ENCODE measurements at places on chromosomes 12 and 14.

- DNase-seq, result no peak
Measured at GRCh38 chr12:50639721-50640120, 124.2 kb upstream of the ATF1 start.

DNA sequence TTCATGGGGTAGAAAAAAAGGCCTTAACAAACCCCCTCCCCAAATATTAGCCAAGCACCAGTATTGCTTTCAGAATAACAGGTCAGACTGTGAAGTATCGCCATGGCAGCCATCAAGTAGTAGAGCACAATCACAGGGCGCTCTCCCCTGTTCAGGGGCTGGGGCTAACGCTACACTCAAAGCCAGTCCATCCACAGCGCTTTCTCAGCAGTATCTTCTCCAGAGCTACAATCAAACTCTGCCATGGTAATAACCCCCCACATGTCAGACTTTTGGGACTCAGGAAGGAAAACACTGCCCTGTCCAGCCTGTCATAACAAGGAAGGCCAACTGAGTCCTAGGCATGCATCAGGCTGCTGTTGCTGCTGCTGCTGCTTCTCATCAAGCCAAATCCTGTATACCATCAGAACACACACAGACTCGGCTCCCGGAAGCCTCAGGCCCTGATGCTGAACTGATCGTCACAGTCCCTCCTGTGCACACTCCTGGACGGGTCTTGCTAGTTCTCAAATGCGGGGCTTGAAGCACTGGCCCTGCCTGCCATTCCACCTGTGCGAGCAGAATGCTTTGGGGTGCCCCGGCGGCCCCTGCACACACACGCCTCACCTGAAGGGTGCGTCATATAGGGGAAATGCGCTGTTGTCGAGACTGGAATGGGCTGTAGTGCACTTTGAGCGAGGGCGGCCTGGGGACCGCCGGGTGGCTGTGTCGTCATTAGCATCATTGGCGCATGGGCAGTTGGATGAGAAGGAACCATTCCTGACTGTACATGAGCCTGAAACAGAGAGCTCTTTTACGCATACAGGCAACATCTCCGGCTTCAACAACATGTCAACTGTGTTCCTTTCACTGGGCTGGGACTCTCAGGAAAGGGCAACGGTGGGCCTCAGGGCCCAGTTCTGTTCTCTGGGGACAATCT lies 47.6 kb downstream of the SH2B3 start:
- DNase-seq, result no peak

- no peak for DNase-seq
Measured at GRCh38 chr12:124513297-124513867, 54.0 kb downstream of the NCOR2 start.

DNA sequence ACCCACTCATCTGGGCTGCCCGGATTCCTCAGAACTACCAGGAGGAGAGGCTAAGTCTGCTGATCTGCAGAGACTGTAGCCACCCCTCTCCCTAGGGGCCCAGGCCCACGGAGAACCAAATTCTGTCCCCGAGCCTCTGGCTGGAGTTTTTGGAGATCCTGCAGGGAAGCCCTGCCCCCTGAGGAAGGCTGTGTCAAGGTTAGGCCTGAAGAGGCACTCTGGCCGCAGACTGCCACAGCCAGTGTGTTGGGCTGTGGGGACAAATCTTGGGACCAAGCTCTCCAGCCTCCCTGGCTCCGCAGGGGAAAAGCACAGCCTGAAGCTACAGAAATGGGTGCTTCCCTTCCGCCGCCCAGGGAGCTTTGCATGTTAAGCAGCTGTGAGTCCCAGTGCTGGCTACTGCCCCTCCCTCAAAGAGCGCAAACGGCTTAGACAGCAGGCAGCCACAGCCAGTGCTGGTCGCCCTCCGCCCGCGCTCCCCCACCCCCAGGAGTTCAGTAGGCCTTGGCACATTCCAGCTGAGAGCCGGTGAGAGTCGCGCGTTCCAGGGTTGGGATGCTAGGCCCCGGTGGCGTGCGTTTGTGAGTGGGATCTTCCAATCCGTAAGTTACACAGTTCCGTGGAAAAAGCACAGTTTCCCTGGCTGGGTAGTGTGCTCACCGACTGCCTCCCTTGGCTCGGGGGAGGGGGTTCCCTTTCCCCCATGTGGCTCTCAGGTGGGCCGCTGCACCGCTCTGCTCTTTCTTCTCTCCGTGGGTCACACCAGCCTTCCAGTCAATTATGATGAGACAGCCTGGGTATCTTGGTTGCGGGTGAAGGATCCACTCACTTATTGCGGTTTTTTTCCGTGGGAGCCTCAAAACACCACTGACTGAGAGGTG lies 13.2 kb downstream of the CLEC4E start:
- DNase-seq, result no peak

DNA sequence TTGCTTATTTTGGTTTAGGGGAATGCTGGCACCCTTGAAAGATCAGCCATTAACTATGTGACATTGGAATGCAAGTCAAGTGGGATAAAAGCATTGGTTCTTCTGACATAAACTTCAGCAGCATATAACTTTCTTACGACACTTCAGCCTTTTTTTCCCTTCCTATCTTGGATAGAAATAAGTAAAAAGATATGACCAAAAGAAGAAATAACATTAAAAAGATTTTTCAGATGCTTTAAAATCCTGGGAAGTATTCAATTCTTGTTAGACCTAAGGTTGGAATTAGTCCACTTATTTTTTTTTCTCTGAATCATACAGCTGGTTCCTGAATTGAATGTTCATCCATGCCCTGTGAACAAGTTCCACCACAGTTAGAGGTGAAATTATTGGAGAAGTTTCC lies 85.6 kb upstream of the TSPAN8 start:
- DNase-seq, result no peak

DNA sequence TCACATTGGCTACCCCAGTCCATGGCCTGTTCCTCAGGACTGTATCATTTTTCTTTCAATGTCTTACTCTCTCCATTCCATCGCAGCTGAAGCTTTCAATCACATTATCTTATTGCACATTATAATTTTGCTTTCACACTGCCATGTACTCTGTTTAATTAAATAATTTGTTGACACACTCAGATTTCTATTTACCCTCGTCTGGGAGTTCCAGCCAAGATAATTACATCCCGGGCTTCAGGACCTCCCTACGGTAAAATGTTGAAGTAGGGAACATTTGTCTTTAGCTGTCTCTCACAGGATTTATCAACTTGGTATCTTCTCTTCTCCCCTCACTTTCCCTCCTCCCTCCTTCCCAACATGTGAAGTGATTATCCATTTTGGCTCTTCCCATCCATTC lies 177.2 kb upstream of the RASSF8 start:
- DNase-seq, result no peak

DNA sequence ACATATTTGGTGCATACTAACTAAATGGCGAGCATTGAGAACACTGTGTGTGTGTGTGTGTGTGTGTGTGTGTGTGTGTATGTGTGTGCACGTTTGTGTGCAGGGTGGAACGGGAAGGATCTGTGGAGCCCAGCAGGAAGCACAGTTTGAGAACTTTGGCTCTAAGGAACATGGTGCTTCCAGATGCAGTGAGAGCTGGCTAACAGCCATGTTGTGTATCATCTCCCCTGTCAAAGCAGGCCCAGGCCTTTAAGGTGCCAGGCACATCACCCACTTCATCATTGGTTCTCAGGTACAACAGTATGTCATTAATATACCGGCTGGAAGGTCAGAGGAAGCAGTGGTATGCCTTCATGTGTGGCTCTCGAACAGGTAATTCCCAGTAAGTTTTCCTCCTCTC lies 72.5 kb downstream of the SLC8A3 start:
- DNase-seq, result no peak

- DNase-seq, result no peak
Measured at GRCh38 chr14:72081137-72081536, 148.9 kb downstream of the RGS6 start.

GRCh38 chr14:70827347-70827746 lies 18.0 kb upstream of the MAP3K9 start:
- no peak for DNase-seq

DNA sequence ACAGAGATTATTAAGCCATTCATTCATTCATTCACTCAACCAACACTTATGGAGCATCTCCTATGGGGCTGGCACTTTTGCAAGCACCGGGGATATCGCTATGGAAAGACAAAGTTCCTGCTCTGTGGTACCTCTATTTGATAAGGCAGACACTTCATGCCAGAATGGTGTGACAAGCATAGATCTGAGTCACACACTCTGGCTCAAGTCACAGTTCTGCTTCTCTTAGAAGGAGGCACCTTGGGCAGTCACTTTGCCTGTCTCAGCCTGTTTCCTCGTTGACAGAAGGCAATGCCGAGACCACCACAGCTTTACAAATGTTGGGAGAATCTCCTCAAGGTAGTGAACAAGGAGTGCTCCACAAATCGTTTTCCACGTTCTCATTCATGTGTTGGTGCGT lies 205.2 kb downstream of the SLC41A2 start:
- DNase-seq, result no peak

- no peak for DNase-seq
Measured at GRCh38 chr14:104451474-104451873, 128.1 kb upstream of the C14orf180 start.

DNA sequence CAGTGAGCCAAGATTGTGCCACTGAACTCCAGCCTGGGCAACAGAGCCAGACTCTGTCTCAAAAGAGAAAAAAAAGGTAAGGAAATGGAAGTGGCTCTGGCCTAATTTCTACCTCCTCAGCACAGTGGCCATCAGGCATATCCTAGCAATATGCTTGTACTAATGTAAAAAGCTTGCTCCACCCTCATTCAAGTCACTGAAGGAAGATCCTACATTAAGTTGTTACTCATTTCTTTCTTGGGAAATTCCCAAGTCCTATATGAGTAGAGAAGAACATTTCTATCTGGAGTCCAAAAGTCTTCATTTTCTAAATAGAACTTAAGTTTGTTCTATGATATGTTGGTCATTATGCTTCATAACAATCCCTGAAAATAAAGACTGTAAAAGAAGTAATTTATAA lies 67.3 kb upstream of the HOXC13 start:
- DNase-seq, result no peak

- DNase-seq, result no peak
Measured at GRCh38 chr12:94049718-94050117, 98.7 kb upstream of the PLXNC1 start.

DNA sequence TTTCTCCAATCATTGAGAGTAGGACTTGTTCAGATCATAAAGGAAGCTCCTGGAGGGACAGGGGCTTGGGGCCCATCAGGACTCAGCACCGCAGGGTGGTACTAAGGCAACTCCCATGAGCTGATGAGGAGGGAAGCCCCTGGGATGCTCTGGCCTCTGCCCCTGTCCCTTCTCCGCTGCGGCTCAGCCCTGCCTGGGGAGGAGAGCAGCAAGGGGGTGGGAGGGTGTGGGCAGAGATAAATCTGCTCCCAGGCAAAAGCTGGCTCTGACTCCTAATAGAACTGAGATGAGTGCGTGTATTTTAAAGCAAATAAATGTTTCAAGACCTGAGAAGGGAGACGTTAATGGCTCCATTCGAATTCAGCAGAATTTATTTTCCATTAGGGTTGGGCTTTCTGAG lies 52.0 kb upstream of the CHST11 start:
- DNase-seq, result no peak

GRCh38 chr14:104335176-104335575 lies 196.8 kb downstream of the KIF26A start:
- DNase-seq, result no peak

- no peak for DNase-seq
Measured at GRCh38 chr12:114165921-114166320, 199.8 kb upstream of the RBM19 start.

DNA sequence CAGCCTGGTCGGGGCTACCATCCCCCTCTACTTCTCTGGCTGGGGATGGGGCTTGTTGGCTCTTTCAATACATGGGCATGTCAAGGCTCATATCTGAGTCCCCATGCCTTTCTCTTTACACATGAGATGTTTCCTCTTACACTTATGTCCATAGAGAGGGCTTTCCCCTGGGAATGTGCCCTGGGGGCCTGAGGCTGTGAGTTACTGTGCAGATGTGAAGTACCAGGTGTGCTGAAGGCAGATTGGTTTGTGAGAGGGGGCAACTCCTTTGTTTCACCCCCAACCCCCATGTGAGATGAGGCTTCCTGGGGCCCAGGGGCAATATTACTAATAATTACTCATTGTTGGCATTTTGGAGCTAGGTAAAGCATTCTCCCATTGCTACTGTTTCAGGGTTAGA lies 32.8 kb downstream of the NRXN3 start:
- no peak for DNase-seq

DNA sequence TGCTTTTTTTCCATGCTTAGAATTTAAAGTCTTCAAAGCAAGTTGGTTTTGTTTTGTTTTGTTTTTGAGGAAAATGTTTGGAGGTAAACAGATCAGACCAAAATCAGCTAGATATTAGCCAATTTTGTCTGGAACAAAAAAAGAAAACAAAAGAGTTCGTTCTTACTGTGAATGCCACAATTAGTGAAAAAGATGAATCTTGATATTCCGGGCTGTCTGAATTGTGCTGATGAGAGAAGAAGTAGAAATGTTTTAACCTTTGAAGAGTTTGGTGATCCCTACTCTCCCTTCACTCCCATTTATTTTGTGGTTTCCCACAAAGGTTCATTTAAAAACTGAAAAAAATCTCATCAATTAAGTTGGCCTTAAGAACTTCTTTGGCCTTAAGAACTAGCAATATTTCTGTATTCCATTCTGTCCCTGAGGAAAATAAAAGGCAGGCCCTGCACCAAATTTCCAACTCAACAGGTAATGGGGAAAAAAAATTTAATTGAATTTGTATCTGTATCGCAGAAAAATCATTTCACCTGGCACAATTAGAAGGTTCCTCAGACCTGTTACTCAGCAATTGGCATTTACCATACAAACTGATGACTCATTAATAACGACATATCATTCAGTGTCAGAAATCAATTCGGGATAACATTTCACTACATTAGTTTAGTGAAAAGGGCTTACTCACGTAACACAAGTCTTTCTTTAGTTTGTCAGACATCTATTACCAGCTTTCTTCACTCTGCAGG lies 562 bp upstream of the GLIPR1L2 start:
- DNase-seq, result no peak

GRCh38 chr14:106509807-106510206 lies 983.4 kb downstream of the TMEM121 start:
- DNase-seq, result no peak

DNA sequence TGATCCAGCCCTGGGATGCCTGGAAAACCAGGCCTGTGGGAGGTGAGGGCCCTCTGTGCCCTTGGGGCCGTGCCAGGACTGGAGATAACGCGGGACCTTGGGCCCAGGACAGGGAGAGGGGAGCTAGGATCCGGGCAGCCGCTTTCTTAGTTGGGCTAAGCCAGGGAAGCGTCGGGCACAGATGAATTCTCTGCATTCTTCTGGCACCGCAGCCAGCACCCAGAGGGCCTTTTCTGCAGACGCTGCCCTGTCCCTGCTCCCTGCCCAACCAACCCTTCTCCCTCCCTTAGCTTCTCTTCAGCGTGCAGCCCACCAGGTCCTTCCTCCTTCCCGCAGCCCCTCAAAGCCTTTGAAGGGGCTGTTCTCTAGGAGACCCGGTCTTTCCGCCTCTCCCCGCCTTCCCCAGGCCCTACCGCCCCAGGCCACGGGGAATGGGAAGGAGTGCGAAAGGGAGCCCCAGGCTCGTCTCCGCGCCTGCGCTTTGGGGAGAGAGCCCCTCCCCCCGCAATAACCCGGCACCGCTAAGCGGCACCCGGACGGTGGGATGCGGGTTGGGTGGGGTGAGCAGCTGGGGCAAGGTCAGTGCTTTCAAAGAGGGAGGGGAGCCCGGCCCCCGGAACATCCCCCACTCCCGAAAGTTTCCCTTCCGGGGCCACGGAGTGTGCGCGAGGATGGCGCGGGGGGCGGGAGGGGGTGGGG lies 663 bp downstream of the NCKAP5L start:
- DNase-seq, result peak; percentile 14

Data from stimulated activated CD8-positive, alpha-beta memory T cell treated with anti-CD3 and anti-CD28 coated beads, Interleukin-7, amount 100 ng/mL, for 1 hour (primary cell).